ENCODE measurements at places on chromosomes 2 and 18. TPM values are rescaled to one million over a fixed set of nuclear protein-coding genes. Genes with fewer than 3 reads are reported as not detected.

Gene WBP1
- 70.5 TPM for total RNA-seq

Gene HNMT
- total RNA-seq, result 40.7 TPM

Gene FMNL2
- 41.3 TPM for total RNA-seq

DNA sequence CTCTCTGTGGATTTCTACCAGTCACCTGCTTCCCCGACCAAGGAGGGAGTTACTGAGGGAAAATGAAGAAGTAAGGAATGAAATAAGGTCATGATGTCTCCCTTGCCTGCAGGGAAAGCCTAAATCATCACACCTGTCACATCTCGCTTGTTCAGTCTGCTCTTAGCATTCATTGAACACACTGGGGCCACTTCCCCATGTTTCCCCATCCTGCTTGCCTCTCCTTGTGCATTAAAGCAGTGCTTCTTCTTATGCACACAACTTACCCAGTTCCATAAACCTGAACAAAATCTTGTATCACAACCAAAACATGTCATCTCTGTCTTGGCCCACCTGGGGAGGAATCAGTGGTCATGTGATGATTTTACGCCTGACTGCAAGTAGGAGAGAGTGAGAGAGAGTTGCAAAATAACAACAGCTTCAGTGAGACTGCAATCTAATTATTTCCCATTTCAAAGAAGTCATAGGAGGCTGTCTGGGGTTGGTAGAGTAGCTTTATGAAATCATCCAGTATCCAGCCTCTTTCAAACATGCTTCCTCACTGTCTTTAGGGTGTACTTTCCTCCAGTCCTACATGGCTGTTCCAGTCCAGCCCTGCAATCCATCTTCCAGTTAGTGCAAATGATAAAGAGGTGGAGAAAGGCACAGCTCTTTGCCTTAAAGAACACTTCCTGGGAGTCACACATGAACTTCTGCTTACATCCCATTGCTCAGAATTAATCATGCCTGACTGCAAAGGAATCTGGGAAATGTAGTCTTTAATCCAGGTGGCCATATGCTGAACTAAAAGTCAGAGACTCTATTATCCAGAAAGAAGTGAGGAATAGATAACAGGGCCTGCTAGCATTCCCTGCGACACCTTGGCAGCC lies 220.1 kb downstream of the HAUS1 start:
- DNase-seq, result peak; percentile 65

GRCh38 chr2:97774425-97774824 lies 61.0 kb downstream of the ZAP70 start:
- peak; percentile 28 for DNase-seq

DNA sequence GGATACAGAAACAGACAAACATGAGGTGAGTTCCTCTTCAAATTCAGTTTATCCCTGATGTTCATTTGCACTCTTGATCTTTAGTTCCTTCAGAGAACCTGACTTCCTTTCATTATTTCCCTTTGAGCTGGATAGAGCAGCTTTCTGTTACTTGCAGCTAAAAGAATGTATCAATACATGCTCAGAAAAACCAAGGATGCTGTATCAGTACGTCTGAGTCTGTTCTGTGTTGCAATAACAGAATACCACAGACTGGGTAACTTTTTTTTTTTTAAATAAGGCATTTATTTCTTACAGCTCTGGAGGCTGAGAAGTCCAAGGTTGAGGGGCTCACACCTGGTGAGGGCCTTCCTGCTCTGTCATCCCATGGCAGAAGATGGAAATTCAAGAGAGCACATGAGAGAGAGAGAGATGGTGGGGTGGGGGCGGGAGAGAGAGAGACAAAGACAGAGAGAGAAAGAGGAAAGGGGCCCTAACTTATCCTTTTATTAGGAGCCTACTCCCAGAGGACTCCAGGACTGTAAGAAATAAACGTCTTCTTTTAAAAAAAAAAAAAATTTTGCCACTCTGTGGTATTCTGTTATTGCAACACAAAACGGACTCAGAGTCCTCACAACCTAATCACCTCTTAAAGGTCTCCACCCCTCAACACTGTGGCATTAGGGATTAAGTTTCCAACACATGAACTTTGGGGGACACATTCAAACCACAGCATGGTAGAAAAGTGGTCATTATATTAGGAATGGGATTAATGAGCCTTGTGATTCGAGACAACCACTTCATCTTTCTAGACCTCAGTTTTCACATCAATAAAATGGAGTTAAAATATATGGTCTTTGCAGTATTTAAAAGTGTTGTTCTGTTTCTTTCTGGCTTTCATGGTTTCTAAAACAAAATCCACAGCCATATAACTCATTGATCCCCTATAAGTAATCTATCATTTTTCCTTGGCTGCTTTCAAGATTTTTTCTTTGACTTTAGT lies 18.4 kb upstream of the SELENOI start:
- no peak for DNase-seq

GRCh38 chr2:104487366-104487765 lies 366.5 kb upstream of the POU3F3 start:
- no peak for DNase-seq

DNA sequence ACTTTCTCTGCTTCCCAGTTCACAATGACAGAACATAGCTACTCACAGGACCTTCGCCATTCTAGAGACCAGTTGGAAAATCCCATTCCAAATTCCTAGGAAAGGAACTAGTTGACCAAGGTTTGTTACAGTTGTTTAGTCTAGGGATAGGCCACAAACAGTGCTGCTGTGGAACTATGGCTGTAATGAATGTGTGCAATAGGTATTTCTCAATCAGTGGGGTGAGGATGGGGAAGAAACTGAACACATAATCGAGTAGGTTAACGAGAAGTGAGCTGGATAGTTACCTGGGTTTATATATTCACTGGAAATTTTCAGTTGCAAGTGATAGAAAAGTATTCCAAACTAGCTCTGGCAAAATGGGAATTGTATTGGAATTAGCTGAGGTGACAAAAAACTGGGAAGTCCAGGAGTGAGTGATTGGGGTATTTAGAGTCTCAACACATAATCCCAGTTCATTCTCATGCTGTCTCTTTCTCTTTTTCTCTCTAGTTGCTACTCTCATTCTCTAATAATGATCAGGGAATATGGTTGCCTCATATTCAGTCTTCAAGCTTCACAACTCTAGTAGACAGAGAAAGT lies 18.2 kb upstream of the HMSD start:
- no peak for DNase-seq
